Esophagus squamous epithelium (tissue), 5 donors: ENCODE measurements at places on chromosomes 11 and 22. TPM values are rescaled to one million over a fixed set of nuclear protein-coding genes. Genes with fewer than 3 reads are reported as not detected.

Gene KRTAP5-7
- 0.38 TPM for total RNA-seq

Gene RAPSN
- total RNA-seq: 0.38 TPM

Gene PSMC3
- total RNA-seq: 134 TPM

Gene SCGB1D1
- total RNA-seq: not detected

Gene TNRC6B
- total RNA-seq: 30.9 TPM

Gene ISX
- not detected for total RNA-seq

DNA sequence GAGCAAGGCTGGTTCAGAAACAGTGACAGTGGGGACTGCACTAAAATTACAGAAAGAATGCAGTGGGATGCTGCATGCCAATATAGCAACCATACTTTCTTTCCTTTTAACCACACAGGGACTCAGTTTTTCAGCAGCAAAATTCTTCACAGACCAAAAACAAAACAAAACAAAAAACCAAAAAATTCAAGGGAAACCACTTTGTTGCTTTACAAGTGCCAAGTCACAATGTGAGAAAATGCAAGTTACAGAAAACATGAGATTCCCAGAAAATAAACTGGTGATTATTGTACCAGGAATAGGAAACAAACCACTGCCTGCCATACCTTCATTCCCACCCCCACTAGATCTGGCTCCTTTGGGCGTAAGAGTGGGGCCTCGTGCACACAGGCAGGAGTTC is 52.6 kb downstream of the TENM4 start:
- no peak for DNase-seq

DNA sequence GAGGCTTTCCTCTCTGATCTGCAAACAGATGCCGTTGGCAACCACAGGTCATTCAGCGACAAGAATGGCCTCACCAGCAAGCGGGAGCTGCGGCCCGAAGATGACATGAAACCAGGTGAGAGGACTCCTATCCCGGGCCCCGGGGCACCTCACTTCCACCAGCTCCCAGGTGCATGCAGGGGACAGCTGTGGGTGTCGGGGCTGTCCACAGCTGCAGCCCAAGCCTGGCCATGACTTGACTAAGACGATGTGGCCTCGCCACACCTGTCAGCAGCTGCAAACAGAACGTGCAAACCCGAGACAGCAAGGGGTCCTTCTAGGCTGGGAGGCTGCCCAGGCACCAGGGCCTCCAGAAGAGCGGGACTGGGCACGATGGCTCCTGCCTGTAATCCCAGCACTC is 3.6 kb downstream of the GAL start:
- DNase-seq: no peak

DNA sequence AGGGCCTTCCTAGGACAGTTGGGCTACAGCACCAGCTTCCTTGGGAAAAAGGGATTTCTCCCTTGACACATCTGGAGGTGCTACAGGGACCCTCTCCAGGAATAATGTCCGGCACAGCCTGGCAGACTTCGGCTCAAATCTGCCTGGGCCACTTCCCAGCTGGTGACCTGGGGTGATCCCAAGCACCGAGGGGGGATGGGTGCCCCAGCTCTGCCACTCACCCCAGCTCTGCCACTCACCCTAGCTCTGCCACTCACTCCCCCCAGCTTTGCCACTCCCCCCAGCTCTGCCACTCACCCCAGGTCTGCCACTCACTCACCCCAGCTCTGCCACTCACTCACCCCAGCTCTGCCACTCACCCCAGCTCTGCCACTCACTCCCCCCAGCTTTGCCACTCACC is 9.9 kb downstream of the OSBPL5 start:
- no peak for DNase-seq

DNA sequence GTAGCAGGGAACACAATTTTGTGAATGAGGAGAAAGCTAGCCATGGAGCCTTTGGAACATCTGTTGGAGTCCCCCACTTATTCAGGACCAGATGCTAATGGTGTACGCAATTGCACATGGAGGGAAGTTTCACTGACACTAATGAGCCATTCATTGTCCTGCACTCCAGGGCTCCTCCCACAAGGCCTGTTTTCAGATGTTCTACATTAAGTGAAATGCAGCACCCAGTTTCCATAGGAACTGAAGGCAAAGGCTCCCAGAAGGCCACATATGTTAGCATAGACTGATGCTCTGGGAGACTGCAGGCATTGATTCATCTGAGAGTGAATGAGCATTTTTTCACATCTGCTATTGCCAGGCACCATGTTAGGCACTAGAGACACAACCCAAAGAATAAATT is 399.5 kb downstream of the ETS1 start:
- no peak for DNase-seq

DNA sequence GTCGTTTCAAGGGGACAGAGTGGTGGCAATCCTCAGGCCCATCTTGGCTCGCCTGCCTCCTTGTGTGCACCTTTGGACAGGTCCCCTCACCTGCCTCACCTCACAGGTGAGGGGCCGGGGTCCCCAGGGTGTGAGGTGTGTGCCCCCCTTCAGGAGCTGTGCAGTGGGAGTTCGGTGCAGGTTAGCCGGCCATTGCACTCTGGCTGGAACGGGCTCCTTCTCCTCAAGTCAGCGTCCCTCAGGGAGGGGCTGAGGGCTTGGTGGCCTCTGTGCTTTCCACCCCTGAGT is 269.1 kb downstream of the TBC1D22A start:
- no peak for DNase-seq

DNA sequence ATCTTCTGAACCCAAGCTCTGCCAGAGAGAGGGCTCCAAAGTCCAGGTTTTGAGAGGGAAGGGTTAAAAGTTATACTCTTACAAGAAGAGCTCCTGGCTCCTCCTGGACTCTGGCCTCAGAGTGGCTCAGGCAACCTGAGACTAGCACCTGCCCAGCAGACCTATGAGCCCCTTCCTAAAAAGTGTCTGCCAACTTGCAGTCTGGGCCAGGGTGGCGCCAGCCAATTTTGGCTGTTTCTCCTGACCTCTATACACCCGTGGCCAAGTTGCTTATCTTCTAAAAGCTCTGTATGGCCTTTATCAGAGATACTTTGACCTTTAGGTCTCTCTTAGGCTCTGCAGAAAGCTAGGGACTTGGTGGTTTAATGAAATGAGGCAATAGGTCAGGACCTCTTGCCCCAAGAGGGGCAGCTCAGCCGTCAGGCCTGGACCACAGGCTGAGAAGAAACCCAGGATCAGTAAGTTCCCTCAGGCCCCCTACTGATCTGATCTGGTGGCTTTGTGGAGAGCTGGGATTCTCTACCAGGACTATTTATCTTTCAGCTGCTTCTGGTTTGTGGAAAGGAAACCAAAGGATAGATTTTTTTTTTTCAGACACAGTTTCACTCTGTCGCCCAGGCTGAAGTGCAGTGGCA is 10.3 kb upstream of the UCP3 start:
- DNase-seq: no peak

- DNase-seq: no peak
Measured at GRCh38 chr11:27129686-27130085, 89.1 kb downstream of the BBOX1 start.
